Right ventricle myocardium inferior (tissue), 1 donor: ENCODE measurements at places on chromosomes 7 and 10. TPM values are rescaled to one million over a fixed set of nuclear protein-coding genes. Genes with fewer than 3 reads are reported as not detected.

The HTR5A gene
- total RNA-seq: not detected

The YWHAG gene
- total RNA-seq: 243 TPM

The BMPER gene
- 2.5 TPM for total RNA-seq

The KLF14 gene
- total RNA-seq: 0.08 TPM

The CUEDC2 gene
- total RNA-seq: 84.5 TPM

The SNCG gene
- total RNA-seq: 24.7 TPM

The UPK3BL2 gene
- 2.8 TPM for total RNA-seq

The ZNF239 gene
- 2.5 TPM for total RNA-seq

The SPDYE2 gene
- total RNA-seq: not detected

The HOXA4 gene
- 0.14 TPM for total RNA-seq

The CALML3 gene
- total RNA-seq: not detected

The CRHR2 gene
- total RNA-seq: 0.35 TPM
